ENCODE measurements at places on chromosomes 6 and 20. TPM values are rescaled to one million over a fixed set of nuclear protein-coding genes. Genes with fewer than 3 reads are reported as not detected.

The PREX1 gene
- 13.5 TPM for total RNA-seq

The NOL7 gene
- 73.8 TPM for total RNA-seq

The WFDC9 gene
- total RNA-seq, result not detected

The GGTLC1 gene
- total RNA-seq, result not detected

The TRIM15 gene
- 0.04 TPM for total RNA-seq

The HUS1B gene
- total RNA-seq, result 0.26 TPM

The TCP11 gene
- not detected for total RNA-seq

The SPAG4 gene
- 5.0 TPM for total RNA-seq

The IL17F gene
- total RNA-seq, result not detected

The BNIP5 gene
- total RNA-seq, result not detected

The VAPB gene
- total RNA-seq, result 53.8 TPM

The MEP1A gene
- total RNA-seq, result not detected

The MATN4 gene
- total RNA-seq, result not detected

The NKAIN2 gene
- not detected for total RNA-seq

The PXDC1 gene
- 19.4 TPM for total RNA-seq

The CLIC5 gene
- not detected for total RNA-seq

The LZTS3 gene
- 2.7 TPM for total RNA-seq

The BMP5 gene
- total RNA-seq, result 0.05 TPM

The LTA gene
- not detected for total RNA-seq

The GSTA3 gene
- not detected for total RNA-seq

The MLIP gene
- not detected for total RNA-seq

The GPR63 gene
- total RNA-seq, result 0.68 TPM

The CRIP3 gene
- total RNA-seq, result 0.83 TPM

The ANKRD66 gene
- total RNA-seq, result not detected

All from A549 treated with DMSO at 1 μM for 4 hours (cell line).